HAP-1 (cell line): ENCODE measurements at places on chromosomes 3 and 15.

DNA sequence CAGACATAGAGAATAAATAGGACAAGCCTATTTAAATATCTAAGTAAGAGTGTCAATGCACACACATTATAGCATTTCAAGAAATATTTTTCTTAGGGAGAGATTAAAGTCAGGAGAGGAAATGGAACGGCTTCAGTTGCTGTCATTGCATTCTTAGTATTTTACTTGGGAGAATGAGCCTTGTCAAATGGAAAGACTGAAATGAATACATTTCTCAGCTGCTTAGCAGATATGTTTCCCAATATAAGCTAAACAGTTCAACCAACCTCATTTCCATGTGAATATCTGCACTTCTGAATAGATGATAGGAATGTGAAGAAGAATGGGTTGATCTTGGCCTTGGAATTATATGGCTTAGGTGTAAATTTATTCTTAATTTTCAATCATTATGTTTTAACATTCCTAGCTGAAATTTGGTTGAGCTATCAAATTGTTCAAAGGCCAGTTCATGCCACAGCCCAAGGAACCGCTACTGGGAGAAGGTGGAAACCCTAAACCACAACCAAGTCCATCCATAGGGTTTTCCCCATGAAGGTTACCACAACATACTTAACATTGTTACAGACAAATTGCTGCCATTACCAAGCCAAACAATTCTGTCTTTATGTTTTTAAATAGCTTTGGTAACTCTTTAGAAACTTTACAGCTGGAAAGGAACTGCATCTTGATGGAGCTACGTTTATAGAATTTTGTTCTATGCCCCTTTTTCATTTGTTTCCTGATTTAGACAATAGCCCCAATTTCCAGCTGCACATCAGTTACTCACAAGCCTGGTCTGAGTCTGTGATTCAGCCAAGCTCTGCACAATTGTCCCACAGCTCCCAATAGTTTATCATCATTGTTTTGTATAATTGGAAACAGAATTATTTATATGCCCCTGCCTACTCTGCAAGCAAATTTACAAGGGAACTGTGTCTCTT lies 459.6 kb downstream of the MECOM start:
- peak; percentile 93 for DNase-seq

DNA sequence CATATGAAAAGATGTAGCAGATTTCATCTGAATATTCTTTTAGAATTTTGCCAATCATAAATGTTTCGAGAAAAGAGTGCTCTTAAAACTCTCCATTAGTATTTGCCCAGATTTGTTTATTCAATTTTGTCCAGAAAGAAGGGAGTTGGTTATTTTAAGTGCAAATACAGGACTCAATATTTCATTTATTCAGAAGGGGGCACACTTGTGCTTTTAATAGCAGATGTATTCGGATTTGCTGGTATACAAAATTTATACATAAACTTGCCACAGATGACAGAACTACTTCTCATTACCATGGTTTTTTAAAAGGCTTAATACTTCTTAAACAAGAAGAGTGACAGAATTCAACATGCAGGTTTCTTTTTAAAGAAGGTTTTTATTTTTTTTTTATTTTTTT lies 69.8 kb upstream of the GRM7 start:
- no peak for DNase-seq

DNA sequence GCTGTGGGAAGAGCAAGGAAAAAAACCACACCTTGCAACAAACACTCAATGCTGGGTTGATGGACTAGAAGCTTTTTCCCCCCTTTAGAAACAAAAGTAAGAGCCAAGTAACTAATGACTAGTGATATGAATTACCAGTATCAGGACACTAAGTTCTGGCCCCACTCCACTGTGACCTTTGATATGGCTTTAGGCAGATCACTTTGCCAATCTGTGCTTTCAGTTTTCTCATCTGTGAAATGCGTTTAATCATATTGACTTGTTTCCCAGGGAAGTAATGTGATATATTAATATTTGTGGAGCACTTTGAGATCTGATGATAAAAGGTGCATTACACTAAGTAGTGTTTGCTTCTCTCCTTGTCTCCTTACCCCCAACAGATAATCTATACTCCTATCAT lies 319.3 kb upstream of the SATB1 start:
- DNase-seq: no peak

DNA sequence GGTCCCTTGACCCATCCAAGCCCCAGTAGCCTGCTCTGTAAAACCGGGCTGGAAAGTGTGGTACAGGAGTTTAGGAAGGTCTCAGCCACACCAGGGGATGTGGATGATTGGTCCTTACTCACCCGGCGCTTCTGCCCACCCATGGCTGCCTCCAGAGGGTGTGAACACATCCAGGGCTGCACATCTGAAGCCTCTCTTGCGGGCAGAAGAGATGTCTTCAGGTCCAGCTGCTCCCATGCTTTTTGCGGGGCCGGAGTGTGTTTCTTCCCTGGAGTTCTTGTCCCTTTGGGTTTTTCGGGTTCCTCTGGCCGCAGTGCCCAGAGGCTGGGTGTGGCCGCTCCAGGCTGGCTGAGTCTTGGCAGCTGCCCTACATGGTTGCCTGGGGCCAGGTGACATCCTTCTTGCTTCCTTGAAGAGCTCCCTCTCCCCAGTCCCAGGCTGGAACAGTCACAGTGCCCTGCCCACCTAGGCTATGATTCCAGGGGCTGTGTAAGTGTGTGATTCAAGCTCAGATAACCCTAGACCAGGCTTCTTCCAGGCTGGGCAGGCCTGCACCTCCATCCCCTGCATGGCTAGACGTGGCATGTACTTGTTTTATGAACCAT lies 33.9 kb downstream of the HDAC11 start:
- no peak for DNase-seq

- no peak for DNase-seq
These were observed 107.2 kb downstream of the THRB start for GRCh38 chr3:24387493-24387892.

- DNase-seq: peak; percentile 44
These were observed 322.7 kb upstream of the ZNF717 start for GRCh38 chr3:76107935-76108570.

DNA sequence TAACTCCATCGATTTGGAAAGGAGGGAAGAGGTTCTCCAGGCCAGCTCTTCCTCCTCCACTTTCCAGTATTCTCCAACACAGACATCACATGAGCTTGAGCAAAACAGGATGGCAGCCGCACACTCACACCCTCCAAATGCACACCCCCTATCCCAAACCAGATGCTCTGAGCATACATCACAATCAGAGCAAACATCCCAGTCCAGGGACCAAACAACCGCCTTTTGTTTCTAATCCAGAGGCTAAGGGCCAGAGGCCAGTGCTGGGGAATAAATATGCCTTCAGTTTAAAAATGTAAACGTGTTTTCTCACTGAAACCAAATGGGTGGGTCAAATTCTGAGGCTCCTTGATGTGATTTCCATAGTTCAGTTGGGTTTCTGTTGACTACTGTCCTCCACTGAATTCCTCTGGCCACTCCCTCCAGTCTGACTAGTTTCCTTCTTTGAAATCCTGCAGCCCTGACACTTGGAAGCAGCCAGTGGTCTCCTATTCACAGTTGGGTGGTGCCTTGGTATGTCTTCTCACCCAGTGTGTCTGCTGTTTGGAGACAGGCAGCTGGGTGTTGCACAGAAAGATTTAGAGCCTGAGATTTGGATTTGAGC lies 19.2 kb upstream of the MFGE8 start:
- DNase-seq: no peak

DNA sequence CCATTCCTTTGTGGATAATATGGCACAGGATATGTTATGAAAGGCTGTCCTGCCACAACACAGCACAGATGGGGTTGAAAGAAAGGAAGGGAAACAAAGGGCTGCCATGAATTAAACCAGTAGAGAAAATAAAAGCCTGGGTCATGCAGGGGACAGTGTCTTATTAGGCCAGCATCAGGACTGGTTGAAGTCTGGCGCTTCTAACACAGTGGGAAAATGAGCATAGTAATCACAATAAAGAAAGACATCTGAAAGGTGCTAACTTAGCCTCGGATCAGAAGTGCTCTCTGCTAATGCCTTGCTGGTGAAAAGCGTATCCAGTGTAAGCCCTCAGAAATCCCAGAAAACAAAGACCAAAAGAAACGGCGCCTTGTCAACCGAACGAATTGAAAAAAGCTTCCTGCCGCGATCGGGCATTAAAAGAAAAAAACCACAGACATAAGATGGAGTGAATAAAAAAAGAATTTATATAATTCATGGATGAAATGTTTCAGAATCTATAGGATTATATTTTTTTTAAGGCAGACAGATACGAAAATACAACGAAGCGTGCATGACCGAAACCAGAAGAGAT lies 566 bp upstream of the MKRN3 start:
- no peak for DNase-seq

- no peak for DNase-seq
These were observed 147.2 kb downstream of the FOXP1 start for GRCh38 chr3:71436337-71436736.
